ENCODE measurements at places on chromosomes 7 and 10.

DNA sequence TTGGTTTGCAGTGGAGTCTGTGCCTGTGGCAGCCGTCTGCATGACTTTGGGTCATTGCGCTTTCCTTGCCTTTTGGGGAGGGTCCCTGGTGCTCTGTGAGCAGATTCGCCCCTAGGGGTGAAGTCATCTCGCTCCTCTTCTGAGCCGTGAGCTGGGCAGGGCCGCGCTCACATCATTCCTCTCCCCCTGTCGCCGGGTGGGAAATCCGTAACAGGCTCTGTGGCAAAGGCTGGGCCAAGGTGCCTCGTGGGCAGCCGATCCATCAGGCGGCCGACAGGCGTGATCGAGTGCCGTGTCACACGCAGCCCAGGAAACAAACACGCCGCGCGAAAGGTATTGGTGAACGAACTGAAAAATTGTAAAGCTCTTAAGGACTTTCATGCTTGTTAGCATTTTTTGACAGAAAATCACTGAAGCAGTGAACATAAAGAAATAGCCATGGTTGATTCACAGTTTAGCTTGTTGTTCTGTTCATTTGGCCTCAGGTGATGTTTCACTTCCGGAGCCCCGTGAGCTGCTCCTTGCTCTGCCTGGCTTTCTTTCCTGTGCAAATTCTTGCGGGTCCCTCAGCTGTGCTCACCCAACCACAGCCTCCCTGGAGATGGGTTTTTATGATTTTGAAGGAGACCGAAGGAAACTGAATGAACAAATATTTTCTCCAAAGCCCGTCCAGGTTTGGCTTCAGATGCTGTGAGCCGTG, 122.1 kb downstream of the NKX6-2 start:
- DNase-seq = no peak

- DNase-seq = no peak
These were observed 205.2 kb downstream of the COBL start for GRCh38 chr7:51111241-51111940.

DNA sequence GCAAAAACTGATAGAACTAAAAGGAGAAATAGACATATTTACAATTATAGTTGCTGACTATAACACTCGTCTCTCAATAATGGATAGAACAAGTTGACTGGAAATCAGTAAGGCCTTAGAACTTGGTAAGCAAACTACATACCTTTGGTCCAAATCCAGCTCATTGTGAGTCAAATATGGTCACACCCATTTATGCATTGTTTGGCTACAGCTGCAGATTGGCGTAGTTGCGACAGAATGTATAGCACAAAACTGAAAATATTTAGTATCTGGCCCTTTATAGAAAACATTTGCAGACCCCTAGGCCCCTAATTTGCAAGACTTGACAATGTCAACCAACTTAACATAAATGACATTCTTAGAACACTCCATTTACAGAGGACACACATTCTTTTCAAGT, 103.6 kb upstream of the EGR2 start:
- no peak for DNase-seq

GRCh38 chr10:28530751-28531150, 2.2 kb upstream of the WAC start:
- no peak for DNase-seq

DNA sequence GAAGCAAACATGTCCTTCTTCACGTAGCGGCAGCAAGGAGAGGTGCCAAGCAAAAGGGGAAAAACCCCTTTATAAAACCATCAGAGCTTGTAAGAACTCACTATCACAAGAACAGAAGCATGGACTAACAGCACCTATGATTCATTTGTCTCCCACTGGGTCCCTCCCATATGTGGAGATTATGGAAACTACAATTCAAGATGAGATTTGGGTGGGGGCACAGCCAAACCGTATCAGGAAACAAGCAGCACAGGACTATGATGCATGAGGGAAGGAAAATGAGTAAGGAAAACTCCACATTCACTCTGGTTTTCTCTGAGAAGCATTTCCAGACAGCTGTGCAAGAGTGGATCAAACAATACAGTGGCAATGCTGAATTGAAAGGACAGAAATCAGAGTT, 81.6 kb downstream of the RSU1 start:
- no peak for DNase-seq

- DNase-seq = no peak
These were observed 83.5 kb upstream of the NPY start for GRCh38 chr7:24200407-24200966.

- DNase-seq = no peak
These were observed 14.8 kb upstream of the UPP1 start for GRCh38 chr7:48074204-48074654.

- peak; percentile 56 for DNase-seq
These were observed 107.5 kb downstream of the REEP3 start for GRCh38 chr10:63628526-63629362.

- peak; percentile 66 for DNase-seq
These were observed 1.9 kb downstream of the ZCCHC24 start for GRCh38 chr10:79443338-79444198.

DNA sequence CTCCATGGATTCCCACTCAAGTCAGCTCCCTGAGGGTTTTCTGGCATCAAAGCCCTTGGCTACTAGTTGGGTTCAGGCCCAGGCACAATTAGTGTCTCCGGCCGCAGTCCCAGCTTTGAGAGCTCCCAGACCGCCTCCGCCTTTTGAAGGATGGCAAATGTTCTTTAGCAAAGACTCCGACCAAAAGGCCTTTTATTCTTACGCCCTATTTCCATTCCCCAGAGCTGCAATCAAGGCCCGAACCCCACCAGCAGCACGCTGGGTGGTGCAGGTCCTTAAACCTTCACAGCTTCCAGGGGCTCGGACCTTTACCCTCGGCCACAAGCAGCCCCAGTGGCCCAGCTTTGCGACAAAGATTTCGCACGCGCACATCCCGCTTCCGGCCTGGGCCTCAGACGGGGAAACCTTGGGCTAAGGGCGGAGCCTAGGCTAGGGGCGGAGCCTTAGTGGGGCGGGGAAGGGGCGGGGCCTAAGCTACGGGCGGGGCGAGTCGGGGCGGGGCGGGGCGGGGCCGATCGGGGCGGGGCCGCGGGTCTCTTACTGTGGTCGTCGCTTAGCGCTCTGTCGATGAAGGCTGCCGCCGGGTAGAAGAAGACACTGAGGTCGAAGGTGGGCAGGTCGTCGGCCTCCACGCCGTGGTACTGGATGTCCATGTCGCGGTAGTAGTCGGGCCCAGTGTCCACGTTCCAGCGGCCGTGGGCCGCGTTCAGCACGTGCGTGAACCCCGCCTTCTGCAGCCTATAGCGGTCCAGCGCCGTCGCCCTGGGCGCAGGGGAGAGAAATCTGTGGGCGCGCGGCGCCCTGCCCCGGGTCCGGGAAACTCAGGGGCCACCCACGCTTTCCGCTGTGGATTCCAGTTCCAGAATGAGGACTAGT, 68.0 kb upstream of the SAMD8 start:
- DNase-seq = no peak

DNA sequence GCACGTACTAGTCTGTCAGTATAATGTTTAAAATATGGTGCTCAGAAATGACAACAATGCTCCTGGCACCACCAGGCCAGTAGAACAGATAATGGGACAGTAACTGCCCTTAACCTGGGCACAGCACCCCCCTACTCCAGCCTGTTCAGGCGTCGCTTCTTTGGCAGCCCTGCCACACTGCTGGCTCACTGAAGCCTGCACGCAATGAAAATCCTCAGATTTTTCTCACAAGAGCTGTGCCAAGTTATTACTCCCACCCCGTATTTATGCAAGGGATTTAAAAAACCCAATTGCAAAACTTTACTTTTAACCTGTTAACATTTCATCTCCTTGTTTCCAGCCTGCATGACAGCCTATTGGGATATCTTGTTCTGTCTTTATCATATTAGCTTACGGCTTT, 56.6 kb upstream of the LAMB1 start:
- no peak for DNase-seq

DNA sequence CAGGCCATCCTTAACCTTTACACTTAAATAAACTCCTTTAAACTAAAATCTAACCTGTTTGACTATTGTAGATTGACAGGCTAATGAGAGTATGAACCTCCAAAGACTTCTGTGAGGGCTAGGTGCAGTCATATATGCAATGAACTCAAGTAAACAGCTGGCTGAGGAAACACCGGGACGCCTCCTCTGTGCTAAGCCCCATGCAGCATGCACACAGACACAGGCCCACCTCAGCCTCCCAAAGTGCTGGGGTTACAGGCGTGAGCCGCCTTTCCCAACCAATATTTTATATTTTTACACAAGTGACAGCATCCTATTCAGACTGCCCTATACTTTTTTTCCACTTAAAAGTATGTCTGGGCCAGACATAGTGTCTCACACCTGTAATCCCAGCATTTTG, 1.5 kb upstream of the FXYD4 start:
- no peak for DNase-seq

- no peak for DNase-seq
These were observed 95.5 kb upstream of the MGMT start for GRCh38 chr10:129371541-129371940.

DNA sequence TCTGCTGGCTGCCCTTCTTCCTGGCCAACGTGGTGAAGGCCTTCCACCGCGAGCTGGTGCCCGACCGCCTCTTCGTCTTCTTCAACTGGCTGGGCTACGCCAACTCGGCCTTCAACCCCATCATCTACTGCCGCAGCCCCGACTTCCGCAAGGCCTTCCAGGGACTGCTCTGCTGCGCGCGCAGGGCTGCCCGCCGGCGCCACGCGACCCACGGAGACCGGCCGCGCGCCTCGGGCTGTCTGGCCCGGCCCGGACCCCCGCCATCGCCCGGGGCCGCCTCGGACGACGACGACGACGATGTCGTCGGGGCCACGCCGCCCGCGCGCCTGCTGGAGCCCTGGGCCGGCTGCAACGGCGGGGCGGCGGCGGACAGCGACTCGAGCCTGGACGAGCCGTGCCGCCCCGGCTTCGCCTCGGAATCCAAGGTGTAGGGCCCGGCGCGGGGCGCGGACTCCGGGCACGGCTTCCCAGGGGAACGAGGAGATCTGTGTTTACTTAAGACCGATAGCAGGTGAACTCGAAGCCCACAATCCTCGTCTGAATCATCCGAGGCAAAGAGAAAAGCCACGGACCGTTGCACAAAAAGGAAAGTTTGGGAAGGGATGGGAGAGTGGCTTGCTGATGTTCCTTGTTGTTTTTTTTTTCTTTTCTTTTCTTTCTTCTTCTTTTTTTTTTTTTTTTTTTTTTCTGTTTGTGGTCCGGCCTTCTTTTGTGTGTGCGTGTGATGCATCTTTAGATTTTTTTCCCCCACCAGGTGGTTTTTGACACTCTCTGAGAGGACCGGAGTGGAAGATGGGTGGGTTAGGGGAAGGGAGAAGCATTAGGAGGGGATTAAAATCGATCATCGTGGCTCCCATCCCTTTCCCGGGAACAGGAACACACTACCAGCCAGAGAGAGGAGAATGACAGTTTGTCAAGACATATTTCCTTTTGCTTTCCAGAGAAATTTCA, 1.7 kb downstream of the ADRB1 start:
- no peak for DNase-seq

DNA sequence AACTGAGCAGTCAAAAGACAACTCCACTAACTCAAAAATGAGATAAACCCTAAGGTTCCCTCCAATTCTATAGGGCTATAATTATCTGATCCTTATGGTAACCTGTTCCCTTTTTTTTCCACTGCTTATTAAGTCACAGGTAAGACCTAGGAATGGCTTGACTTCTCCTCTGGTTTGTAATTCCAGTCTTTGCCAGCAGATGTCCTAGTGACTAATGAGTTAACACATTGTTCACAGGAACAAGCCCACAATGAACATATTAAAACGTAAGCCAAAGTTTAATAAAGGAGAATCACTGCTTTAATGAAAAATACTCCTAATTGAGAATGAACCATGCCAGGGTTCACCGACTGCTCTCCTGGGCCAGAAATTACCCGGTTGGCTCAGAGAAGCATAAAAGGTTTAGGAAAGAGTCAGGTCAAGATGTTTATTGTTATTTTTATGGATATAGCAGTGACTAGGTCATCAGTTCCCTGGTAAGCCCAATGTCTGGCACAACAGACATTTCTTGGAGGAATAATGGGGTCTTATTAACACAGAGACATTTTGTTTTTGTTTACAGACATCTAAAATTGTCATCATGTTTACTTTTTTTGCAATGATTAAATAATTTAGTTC, 120.1 kb downstream of the ELAPOR2 start:
- peak; percentile 35 for DNase-seq

GRCh38 chr10:52578871-52579405, 193.6 kb downstream of the MBL2 start:
- no peak for DNase-seq

DNA sequence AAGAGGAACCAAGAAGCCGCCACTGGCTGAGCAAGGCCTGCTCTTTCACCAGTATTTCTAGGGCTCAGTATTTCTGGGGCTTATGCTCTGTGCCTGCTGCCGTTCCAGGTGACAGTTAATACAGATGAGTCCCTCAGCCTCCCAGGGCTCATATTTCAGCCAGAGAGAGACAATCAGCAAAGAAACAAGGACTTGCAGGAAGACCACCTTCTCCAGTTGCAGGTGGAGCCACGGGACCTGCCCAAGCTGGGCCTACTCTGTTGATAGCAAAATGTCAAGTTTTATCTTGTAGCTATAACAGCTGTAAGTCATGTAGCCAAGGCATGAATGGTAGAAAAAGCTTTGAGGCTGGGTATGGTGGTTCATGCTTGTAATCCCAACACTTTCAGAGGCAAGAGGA, 42.7 kb downstream of the NPTX2 start:
- DNase-seq = no peak

DNA sequence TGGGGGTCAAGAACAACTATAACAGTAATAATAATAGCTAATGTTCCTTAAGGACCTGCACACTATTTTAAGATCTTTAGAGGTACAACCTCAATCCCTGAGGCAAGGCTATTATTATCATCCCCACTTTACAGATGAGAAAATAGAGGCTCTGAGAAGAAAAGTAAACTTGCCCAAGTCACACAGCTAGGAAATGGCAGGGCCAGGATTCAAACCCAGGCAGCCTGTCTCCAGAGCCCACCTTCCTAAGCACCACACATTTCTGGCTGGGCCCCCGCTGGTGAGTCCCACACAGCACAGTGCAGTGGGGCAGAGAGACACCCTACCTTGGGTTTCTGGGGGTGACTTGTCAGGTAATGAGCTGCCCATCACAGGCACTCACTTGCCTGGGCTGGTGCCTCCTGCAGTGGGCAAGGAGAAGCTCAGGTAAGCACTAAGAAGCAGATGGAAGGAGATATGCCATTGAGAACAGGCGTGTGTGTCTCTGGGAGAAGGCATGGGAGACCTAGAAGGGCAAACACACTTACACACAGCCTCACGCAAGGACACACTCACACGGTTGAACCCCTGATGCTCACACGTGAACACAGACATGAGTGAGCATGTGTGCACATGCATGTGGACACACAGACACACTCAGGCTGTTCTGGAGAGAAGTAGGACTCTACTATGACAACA, 104.4 kb upstream of the ZMIZ1 start:
- no peak for DNase-seq

GRCh38 chr7:95693551-95694333, 78.6 kb upstream of the DYNC1I1 start:
- DNase-seq = no peak

GRCh38 chr7:24827589-24827988, 70.3 kb upstream of the GSDME start:
- DNase-seq = no peak

DNA sequence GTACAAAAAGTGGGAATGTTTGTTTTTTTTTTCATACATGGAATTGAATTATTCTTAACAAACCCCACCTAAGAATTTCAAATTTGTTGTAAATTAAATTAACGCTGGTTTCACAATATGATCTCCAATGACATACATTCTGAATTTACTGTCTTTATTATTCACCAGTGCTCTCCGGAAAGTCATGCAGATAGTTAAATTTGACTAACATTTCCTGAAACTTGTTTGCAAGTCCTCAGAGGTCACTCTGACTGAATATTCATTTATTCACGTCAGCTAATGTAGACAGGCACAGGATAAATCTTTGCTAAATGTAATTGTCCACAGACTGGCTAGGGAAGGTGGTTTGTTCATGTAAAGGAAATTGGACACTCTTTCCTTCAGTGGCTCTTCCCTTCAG, 730.4 kb downstream of the PHTF2 start:
- no peak for DNase-seq

Data from tibial artery (tissue), 4 donors.